EL (cell line): ENCODE measurements at places on chromosomes 2 and 18.

GRCh38 chr18:13179566-13180113 is 38.9 kb upstream of the LDLRAD4 start:
- DNase-seq = no peak

DNA sequence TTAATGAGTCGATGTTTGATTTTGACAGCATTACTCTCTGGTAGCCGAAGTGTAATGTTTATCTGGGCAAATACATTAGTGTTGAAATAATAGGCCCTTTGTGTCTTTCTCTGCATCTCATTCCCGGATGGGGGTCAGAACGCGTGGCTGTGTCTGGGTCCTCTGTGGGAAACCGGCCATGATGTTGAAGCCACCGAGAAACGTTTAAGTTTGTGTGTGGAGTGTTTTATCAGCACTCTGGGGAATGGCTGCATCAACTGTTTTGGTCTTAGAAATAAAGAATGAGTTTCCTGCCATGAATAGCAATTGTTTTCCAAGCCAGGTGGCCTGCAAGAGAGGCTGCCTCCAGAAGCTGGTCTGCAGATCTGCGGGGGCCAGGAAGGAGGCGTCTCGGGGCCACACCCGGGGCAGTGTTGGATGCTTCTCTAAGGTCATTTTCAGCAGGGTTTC is 69.7 kb downstream of the RNF144A start:
- DNase-seq = no peak

DNA sequence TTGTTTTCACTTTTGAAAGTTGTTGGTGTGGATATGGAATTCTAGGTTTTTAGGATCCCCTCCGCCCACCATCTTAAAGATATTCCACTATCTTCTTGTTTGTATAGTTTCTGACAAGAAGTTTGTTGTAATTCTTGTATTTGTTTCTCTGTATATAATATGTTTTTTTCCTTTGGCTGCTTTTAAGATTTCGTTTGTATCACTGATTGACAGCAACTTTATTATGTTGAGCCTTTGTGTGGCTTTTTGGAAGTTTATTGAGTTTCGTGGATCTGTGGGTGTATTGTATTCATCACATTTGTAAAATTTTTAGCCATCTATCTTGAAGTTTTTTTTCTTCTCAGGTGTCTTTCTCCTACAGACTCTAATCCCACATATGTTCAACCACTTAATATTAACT is 200.1 kb downstream of the MCFD2 start:
- no peak for DNase-seq

DNA sequence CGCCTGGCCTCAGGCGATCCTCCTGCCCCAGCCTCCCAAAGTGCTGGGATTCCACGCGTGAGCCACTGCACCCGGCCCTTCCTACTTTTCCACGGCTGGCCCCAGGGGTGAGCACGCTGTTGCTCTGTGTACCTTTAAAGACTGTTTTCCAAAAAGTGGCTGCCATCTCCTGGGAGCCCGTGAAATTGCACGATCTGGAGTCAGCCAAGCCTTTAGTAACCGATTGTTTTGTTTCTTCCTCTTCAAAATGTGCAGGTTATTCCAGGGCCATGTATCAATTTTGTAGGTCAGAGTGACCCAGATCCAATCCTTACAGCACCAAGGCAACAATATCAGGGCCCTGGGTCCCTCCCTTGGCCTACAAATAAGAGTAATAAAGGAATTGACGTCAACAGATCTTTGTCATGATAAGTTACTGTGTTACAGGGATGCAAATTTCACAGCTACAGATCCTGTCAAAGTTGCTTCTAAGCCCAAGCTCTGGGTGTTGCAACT is 135.6 kb upstream of the ZNF236 start:
- peak; percentile 57 for DNase-seq

DNA sequence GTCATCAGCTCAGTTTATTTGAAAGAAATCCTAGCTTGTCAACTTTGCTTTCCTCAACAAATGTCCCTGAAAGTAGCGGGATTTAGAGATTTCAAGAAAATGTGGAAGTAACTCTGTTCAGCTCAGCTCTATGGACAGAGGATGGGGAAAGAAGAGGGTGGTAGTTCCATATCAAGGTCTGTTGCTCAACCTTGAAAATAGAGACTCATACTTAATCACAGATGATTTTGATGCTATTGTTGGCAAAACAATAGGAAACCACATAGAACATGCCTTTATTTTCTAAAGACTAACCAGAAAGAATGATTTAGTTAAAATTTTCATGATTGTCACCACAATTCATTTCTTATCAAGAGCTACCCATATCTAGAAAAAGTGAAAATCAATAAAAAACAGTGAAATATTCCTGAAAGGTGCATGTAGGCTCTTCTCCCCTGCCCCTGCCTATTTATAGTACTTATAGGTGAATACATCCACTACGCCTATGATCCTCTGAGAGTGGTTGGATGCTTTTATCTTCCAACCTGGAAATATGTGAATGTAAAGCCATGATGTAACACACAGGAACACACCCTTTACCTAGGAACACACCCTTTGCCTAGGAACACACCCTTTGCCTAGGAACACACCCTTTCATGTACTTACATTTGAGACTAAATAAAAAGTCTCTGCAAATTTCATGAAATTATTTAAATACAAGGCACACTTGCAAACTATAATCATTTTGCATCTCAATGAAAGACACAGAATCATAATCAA is 65.8 kb downstream of the ETAA1 start:
- DNase-seq = no peak

GRCh38 chr2:132979339-132980093 is 309.5 kb upstream of the LYPD1 start:
- no peak for DNase-seq

GRCh38 chr2:202950592-202950991 is 38.5 kb downstream of the CARF start:
- no peak for DNase-seq

GRCh38 chr2:9191041-9191481 is 15.6 kb upstream of the ASAP2 start:
- DNase-seq = peak; percentile 92

- no peak for DNase-seq
Measured at GRCh38 chr18:9120796-9121195, 15.8 kb upstream of the ANKRD12 start.

GRCh38 chr2:43080571-43081021 is 145.8 kb downstream of the ZFP36L2 start:
- DNase-seq = no peak

- DNase-seq = no peak
Measured at GRCh38 chr2:210475706-210476105, 853 bp downstream of the LANCL1 start.

DNA sequence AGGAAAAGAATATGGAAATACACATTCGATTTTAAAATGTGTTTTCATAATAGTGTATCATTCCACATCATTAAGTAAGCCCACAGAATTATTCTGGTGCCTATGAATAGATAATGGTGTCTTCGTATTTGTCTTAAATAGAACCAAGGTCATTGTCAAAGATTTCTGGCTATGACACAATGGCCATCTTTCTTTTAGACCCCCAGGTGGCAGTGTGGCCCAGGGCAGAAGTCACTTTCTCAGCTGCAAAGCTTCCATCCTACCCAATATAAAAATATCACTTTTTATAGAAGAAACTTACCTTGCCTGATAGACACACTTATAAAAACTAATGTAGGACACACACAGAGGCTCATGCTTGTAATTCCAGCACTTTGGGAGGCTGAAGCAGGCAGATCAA is 57.5 kb downstream of the ZRANB3 start:
- peak; percentile 25 for DNase-seq

- DNase-seq = peak; percentile 97
Measured at GRCh38 chr2:240369801-240370585, 65.5 kb upstream of the GPC1 start.

- no peak for DNase-seq
Measured at GRCh38 chr2:120442541-120442922, 96.6 kb downstream of the INHBB start.

- peak; percentile 94 for DNase-seq
Measured at GRCh38 chr2:45173513-45173912, 164.3 kb upstream of the SIX2 start.

- DNase-seq = no peak
Measured at GRCh38 chr2:171004363-171004762, 75.3 kb downstream of the GORASP2 start.

GRCh38 chr2:48174503-48174902 is 268.2 kb upstream of the FBXO11 start:
- no peak for DNase-seq

GRCh38 chr18:57947117-57947516 is 96.9 kb upstream of the NEDD4L start:
- DNase-seq = no peak

- no peak for DNase-seq
Measured at GRCh38 chr2:160486341-160486740, 7.3 kb downstream of the RBMS1 start.
